ENCODE measurements at places on chromosomes 6 and 20.
A peak's percentile ranks its signal among the peaks of the same experiment; 100 is the strongest.

DNA sequence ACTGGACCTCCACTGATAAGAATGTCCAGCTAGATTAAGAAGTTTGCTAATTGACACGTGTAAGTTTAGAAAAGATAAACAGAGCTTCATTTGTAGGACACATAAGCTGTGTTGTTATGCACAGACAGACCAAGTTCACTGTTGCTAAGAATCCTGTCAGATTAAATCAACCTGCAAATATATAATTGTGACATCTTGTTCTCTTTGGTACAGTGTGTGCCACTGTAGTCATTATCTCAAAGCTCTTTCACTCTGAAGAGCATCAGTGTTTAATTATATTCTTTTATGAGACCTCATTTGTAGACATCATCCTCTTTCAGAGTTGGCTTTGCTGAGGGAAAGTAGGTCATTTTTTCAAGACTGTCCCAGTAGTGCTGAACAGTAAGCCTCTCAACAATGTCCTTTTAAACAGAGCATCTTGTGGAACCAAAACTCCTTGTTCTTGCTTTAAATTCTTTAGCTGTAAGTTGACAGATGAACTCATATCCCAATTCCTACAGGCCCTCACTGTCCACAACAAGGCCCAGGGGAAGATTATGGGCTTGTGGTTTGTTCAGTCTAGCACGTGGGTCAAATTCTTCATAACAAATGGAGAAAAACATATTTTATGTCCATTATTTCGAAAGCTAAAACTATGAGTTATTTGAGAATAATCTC, 252.4 kb downstream of the HDGFL1 start:
- no peak for DNase-seq

DNA sequence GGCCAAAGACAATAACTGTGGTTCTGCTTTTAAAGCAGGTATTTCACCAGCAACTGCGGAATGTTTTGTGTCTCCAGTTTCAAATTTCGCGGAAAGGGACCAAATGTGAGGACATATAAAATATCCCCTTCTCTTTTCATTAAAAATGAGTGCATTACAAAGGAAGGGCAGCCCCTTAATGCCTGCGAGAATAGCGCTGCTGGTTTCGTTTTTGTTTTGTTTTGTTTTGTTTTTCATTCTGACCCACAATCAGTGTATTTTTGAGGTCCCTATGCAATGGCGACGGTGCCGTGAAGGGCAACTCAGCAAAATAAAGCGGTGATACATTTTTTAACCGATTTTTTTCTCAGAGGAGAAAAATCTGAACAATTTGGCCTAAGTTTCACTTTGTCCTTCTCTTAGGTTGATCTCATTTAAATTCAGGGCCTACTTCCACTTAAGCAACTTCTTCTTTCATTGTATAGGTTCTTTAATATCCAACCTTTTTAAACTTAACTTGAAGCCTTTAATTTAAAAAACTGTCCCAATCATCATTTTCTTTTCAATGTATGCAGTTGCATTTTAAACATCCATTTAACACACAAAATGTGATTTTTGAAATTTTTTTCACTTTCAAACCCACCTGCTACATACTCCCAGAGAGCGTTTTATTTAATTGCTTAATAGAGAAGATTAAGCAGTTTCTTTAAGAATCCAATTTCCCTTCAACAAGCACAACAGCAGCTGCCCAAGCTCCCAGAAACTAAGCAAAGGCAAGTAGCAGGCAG, 2.9 kb upstream of the HIVEP2 start:
- DNase-seq = no peak

DNA sequence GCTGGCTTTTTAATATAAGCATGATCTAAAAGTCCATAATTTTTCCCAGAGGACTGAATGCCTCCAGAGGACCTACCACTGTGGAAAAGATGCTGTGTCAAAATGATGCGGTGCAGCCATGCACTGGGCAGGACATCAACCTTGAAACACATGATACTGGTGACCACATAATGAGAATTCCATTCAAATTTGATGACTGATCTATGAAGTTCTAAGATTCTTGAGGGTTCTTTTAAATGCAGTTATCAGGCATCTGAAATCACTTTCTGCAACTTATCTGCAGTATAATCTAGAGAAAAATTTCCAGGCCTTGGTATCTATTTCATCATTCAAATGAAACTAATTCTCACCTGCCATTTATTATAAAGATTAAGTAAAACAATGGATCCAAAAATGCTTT, 15.0 kb upstream of the MARCKS start:
- DNase-seq = no peak

GRCh38 chr6:78268591-78269452, 598.5 kb upstream of the IRAK1BP1 start:
- no peak for DNase-seq

DNA sequence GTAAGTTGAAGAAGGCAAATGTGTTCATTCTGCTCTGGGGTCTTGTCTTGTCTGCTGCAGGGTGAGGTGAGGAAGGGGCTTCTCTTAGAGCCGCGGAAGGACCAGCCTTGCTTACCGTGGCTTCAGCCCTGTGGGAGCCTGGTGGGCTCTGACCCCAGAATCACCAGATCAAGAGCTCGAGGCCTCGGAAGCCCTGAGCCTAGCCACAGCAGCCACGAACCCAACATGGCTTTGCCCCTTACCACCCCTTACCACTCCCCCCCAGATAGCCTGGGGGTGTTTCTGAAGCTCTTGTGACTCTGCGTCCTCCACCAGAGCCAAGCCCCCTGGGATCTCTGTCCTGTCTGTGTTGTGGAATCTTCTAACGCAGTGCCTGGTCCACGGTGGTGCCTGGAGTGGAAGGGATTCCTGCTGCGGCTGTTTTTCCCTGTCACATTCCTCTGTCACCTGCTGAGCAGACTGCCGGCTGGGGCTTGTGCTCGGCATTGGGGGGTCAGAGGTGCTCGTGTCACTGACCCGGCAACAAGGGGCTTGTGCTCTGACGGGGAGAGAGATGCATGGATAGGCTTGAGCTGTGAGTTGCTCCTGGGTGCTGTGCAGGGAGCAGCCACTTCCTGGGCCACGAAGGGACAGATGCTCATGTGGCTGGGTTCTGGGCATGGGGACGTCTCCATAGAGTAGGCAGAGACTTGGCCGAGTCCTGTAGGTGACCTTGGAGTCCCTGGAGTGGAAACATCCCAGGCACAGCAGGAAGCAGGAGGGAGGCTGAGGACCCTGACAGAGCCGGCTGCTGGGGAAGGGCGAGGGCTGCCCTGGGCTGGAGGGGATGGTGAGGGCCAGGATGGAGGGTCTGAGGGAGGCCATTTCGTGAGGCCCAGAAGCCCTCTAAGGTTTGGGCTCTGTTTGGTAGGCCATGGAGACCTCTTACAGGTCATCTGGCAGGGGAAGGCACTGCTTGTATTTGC, 316.0 kb downstream of the QKI start:
- no peak for DNase-seq

- DNase-seq = no peak
Measured at GRCh38 chr20:18832546-18833200, 19.1 kb downstream of the SCP2D1 start.

- peak; percentile 42 for DNase-seq
Measured at GRCh38 chr6:149895833-149896271, 2.1 kb downstream of the RAET1E start.

- no peak for DNase-seq
Measured at GRCh38 chr20:23667666-23668065, 21.2 kb downstream of the CST4 start.

- DNase-seq = peak; percentile 40
Measured at GRCh38 chr6:53179961-53180651, 31.5 kb upstream of the GCM1 start.

DNA sequence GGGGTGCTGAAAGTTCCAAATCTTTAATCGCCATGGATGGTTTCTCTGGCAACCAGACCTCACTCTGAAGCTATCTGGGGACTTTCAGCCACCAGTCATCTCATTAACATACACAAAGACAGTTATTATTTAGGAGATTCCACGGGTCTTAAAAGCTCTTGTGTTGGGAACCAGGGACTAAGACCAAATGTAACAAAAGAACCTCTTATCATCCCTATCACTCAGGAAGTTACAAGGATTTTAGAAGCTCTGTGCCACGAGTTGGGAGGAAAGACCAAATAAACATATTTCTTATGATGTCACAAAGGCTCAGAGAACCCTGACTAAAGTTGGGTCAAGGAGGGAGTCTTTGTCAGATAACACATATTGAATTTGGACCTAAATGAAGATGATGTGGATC, 17.7 kb downstream of the GPX6 start:
- DNase-seq = no peak

- DNase-seq = no peak
Measured at GRCh38 chr20:9022376-9022775, 46.5 kb upstream of the PLCB4 start.

GRCh38 chr6:167485186-167485978, 160.5 kb downstream of the TTLL2 start:
- DNase-seq = no peak

DNA sequence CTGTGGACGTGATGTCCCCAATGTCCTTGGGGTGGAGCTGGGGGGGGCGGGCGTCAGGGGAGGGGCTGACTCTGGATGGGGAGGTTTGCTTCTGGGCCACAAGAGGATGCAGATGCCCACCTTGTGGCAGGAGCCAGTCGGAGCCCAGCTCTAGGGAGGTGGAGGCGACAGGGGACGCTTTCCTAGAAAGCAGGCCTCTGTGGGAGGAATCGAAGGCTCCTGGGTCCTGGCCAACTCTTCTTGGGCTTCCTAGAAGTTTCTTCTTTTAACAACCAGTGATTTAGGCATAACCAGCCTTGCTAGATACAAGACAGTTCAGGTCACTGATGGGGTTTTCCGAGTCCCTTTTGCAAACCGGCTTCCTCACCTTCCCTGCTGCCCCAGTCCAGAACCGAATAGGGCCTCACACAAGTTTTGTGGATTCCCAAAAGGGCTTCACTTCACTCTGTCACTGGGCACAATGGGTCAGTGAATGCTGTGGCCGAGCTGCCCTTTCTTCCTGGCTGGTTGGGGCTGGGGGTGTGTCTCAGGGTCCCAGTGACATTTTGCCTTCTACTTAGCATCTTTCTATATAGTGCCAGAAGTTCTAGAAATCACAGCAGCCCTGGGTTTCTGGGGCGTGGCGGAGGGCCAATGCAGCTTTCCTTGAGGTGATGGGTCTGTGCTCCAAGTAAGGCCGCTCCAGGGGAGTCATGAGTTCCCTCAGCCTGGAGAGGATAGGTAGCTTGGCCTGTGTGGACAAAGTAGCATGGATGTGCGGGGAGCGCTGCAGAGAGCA, 78.4 kb upstream of the FOXP4 start:
- no peak for DNase-seq

GRCh38 chr6:37273690-37274089, 15.7 kb upstream of the TMEM217 start:
- DNase-seq = no peak

DNA sequence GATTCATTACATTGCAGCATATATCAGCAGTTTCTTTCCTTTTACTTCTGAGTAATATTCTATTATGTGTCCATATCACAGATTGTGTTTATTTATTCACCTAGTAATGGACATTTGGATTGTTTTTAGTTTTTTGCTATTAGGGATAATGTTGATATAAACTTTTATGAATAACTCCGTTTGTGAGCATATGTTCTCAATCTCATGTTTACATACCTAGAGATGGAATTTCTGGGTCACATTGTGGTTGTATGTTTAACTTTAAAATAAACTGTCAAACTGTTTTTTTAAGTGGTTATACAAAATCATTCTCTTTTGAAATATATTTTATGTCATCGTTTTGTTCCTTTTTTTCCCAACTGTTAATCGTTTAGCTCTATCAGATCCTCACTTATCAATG, 311.6 kb downstream of the MMUT start:
- no peak for DNase-seq

DNA sequence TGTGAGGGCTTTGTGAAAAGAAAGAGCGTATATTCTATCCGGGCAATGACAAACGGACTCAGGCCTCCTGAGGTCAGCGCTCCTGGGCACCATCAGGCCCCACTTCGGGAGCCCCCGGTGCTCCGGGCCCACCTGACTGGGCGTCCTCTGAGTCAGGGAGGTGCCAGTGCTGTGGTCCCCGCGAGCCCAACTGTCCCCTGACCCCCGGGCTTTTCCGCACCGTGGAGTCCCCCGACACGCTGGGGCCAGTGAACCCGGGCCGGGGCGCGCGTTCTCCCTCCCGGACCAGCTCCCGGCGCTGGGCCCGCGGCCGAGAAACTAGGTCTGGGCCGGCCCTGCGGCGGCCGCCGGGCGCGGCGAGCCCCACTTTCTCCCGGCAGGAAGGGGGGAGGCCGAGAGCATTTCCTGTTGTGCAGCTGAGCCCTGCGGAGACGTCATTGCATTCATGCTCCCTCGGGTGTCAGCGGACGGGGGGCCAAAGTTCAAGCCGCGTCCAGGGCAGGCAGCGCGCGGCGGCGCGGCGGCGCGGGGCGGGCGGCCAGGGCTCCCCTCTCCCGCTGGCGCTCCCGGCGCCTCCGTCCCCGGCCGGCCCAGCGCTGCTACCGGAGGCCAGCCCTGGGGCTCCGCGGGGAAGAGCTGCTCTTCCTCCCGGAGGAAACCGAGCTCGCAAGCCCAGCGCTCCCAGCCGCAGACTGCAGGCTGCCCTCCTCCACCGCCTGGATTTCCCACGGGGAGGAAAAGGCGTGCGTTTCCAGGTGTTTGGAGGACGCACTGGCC, 18.3 kb downstream of the HIVEP2 start:
- peak; percentile 88 for DNase-seq

DNA sequence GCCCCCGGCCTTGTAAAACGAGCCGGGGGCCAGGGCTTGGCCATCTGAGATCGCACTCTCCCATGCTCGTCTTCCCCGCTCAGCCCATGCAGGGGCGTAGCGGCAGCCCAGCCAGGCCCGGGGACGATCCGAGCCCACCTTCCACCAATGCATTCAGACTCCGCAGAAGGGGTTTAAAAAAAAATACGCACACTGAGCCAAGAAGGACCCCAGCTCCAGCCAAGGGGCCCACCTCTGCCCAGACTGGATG, 320 bp downstream of the GSTA4 start:
- peak; percentile 27 for DNase-seq

- DNase-seq = no peak
Measured at GRCh38 chr20:57742507-57743181, 32.8 kb upstream of the PMEPA1 start.

- DNase-seq = no peak
Measured at GRCh38 chr20:36572701-36573102, 695 bp upstream of the TGIF2 start.

DNA sequence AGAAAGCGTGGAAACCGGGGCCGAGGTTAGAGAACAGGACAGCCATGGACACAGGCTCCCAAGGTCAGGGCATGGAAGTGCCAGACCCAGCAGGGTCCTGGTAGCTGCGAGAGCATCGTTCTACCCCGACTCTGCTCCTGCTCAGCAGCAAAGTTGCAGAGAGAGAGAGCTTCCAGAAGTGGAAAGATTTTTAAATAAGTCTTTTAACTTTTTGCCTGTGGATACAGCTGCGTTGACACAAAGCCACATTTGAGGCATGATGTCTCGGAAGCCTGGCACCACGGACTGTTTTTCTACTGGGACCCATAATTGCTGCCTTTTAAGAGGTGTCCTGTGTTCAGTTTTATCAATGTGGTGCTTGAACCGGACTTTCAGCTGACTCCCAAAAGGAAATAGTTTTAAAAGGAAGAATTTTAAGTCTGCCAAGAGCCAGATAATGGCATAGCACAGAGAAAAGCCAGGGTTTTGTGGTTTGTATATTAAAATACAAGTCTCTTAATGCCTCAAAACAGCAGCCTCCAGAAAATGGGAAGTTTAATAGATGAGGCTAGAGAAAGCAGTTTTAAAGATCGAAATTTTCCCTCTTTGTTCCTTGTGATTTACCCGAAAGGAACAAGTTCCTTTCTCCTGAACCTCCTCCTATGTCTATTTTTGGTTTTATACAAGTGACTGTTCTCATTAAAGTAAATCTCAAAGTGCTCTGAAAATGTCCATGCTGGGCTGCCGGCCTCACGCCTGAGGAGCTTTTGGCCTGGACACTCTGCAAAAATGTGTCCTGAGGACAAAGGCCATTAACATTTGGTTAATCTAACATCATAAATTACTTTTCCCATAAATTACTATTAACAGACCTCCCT, 91.5 kb downstream of the RIN2 start:
- no peak for DNase-seq

Measured in left ventricle myocardium inferior (tissue), 1 donor.